Stimulated activated CD4-positive, alpha-beta T cell treated with anti-CD3 and anti-CD28 coated beads, Interleukin-2, amount 100 ng/mL, for 24 hours (primary cell): ENCODE measurements at places on chromosomes 1 and 21.

DNA sequence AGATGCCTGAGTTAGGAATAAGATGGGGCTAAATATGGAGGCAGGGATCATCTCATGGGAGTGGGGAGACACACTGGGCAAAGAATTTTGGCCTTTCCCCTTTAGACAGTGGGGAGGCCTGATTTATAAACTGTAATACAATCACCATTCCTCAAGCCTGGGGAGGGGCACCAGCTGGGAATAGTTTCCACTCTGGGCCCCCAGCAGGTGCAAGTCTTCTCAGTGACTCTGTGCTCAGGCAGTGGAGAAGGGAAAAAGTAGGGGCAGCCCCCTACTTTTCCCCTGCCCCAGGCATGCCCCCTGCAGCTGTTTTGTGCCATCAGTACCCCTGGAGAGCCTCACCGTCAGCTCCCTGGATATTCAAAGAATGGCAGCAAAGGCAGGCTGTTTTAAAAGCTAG is 19.1 kb downstream of the COA7 start:
- DNase-seq = no peak

GRCh38 chr1:98034505-98034904 is 113.7 kb upstream of the DPYD start:
- no peak for DNase-seq

GRCh38 chr1:240093120-240093961 is 1.7 kb downstream of the FMN2 start:
- no peak for DNase-seq

DNA sequence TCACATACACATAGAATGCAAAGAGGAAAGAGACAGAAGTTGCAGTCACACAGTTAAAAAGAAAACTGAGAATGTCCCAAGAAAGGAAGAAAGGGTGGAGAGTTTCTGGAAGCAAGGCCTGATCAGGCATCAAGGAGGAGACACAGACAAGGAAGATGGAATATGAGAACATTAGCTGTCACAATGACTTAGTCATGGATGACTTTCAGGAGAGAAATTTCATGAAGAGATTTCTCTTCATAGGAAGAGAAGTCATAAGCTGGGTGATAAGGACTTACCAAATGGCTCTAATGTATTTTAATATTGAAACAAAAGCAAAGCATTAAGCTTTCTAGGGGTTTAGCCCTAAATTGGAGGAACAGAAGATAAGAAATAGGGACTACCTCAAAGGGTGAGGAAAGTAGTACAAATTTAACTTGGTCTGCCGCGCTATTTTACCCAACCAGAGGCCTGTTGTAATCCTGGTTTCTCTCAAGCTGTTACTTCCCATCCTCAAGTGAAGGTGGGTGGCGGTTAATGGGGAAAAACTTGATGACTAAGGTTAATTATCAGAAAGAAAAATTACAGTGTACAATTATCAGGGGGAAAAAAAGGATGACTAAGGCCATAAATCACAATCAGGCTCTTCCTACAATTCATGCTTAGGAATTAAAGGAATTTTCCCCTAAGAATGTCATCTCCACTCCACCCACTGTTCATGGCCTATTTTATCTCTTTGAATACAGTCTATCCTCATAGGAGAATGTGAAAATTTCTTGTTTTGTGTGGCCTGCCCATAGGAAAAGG is 93.9 kb upstream of the ADGRL2 start:
- no peak for DNase-seq

DNA sequence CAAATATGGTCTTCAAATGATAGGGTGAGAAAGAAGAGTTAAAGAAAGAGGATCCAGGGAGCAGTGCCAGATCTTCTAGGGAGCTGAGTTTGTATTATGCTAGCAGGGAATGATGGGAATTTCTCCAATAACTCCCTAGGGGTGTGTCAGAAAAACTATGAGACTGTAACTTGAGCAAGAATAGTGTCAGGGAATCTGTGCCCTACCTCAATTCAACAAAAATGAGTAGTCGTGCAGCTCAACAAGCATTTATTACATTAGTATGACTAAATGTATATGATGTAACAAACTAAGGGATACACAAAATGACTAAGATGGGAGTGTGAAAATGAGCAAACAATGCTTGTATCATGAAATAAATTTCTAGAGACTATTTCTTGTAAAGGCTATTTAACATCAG is 24.2 kb downstream of the SPAG17 start:
- DNase-seq = no peak

GRCh38 chr1:159092036-159092760 is 15.6 kb upstream of the AIM2 start:
- no peak for DNase-seq

GRCh38 chr1:154433161-154433764 is 28.1 kb downstream of the IL6R start:
- peak; percentile 56 for DNase-seq

DNA sequence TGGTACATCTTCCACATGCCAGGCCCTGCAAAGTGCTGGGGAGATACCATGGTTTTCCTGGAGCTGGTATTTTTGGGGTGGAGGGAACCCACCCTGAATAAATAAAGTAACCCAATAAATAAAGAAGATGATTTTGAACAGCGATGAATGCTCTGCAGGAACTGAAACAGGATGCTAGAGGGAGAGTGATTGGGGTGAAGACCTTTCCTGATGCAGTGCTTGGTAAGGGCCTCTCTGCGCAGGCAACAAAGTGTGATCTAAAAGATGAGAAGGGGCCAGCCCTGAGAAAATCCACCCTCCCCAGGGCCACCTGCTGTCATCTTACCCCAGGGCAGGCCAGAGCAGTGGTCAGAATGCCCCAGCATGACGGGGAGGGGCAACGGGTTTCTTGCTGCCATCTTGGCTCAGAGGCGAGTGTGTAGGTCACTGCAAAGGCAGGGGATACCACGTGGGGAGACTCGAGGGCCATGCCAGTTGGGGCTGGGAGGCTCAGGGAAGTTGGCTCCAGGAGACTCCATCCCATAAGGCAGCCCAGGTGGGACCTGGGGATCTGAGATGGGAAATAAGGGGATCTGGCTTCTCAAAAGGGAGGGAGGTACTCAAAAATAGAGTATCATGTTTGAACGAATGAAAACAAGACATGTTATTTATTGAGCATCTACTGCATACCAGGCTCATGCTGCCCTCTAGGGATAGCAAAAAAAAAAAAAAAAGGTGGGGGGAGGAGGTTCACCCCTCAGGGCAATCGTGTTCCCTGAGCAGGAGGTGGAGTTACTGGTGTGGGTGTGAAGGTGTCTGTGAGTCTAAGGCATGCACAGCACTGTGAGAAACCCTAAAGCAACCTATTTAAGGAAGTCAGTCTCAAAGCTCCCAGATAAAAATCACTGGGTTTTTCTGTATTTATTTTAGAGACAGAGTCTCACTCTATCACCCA is 2.8 kb downstream of the SRARP start:
- DNase-seq = no peak

- no peak for DNase-seq
These were observed 54.9 kb upstream of the BACE2 start for GRCh38 chr21:41112740-41113692.

DNA sequence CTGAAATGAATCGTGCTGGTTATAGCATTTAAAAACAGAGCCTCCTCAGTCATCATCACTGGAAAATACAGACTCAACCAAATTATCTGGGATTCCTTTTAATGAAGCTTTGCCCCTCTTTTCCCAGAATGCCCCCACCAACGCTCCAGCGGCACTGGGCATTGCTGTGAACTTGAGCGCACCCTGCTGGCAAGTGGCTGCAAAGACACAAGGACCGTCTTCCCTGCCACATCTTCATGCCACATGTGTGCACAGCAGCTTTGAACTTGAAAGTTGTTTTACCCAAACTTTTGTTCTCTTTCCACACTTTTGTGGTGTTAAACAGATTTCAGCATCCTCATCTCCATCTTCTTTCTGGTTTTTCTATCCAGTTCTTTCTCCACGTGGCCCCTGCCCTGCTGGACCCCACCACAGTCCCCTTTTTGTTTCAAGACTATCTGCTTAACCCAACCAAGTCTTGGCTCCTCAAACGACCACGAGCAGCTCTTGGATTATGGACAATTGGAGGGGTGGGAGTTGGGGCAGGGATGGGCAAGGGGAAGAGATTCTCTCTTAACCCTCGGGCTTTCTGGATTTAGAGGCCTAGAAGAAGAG is 12.8 kb upstream of the LMX1A start:
- DNase-seq = peak; percentile 73

DNA sequence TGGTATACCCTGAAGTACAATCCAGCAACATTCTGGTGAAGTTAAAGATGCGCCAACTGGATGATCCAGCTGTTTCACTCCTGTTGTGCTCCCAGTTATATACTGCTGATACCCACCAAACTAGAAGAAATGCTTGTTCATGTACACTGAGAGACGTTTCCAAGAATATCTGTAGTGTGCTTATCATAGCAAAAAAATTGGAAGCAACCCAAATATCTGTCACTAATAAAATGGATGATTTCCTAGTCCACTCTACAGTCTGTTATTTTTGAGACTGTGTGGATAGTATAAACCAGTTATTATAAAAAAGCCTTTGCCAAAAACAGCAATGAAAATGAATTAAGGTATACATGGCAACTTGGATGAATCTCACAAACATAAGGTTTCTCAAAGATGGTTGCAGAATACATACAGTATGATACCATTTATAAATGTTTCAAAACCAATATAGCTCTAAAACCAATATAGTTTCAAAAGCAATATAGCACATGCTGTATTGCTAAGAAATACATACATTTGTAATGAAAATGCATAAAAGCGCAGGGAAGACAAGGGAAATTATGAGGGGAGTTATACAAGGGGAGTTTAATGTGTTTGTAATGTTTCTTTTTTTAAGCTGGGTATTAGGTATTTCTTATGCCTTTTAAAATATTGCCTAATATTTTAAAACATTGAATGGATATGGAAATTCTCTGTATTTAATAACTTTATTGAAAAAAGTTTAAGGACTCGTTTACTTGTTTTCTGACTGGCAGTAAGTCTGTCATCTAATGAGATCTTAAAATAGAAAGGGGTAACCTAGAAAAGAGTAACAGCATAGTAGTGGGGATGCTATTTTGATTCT is 36.5 kb downstream of the GPSM2 start:
- no peak for DNase-seq

- DNase-seq = no peak
These were observed 22.9 kb downstream of the SUSD4 start for GRCh38 chr1:223341121-223341520.

GRCh38 chr1:172818841-172819527 is 160.1 kb downstream of the FASLG start:
- DNase-seq = peak; percentile 61

DNA sequence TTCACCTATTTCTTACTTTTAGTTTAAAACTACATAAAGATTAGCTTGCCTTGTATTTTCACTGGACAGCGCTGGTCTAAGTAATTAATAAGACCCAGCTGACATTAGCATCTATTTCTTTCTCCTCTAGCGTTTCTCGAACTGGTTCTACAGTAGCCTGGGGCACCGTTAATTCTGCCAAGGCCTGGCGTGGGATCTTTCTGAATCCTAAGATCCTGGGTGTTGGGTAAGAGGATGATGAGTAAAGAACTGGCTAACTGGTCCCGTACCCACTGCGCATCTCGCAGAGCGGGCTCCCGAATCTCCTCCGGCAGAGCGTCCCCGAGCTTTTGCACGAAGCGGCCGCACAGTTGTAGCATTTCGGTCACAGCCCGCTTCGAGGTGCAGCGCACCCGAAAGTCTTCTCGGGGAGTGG is 309 bp downstream of the NSL1 start:
- no peak for DNase-seq

DNA sequence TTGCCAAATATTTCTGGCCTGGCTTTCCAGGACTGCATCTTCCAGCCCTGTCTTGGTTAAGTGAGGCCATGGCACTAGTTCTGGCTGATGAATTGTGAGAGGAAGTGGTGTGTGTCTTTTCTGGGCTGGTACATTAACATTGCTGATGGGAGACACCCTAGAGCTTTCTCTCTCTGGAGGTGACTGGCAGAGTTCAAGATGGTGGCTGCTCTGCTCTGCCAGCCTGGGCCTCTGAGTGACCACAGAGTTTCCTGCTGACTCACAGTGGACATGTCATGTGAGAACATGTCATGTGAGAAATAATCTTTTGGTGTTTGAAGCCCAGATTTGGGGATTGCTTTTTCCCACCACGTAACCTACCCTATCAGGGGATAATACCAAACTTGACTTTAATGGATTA is 218.0 kb upstream of the KIAA0040 start:
- no peak for DNase-seq

GRCh38 chr1:151282883-151283725 is 1.0 kb downstream of the ZNF687 start:
- peak; percentile 26 for DNase-seq

DNA sequence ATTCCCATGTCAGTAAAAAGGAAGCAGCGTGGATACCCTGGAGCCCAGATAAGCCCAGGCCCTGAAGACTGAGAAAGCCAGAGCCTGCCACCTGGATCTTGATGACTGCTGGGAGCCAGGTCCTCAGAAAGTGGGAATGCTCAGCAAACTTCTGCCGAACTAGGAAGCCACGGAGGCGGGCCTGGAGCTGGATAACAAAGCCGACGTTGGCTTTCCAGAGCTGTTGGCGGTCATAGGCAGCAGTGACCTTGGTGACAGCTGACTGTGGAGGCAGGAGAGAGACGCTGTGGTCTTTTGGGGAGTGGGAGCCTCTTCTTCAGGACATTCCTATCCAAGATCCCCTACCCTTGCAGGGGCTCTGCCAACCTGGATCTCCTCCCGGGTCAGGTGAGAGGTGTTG is 24.4 kb downstream of the IQGAP3 start:
- DNase-seq = no peak

- no peak for DNase-seq
These were observed 265.6 kb downstream of the TNR start for GRCh38 chr1:175477786-175478185.

DNA sequence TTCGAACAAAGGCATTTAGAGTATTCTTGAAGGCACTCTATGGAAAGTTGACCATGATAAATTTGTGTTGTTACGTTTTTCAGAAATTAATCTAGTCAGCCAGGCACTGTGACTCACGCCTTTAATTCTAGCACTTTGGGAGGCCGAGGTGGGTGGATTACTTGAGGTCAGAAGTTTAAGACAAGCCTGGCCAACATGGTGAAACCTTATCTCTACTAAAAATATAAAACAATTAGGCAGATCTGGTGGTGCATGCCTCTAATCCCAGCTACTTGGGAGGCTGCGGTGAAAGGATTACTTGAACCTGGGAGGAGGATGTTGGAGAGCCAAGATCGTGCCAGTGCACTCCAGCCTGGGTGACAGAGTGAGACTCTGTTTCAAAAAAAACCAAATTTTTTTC is 130.6 kb upstream of the BRINP3 start:
- DNase-seq = no peak

- DNase-seq = no peak
These were observed 29.5 kb upstream of the CBR3 start for GRCh38 chr21:36105327-36105842.
